CD4-positive, CD25-positive, alpha-beta regulatory T cell (primary cell): ENCODE measurements at places on chromosomes 7 and 10. TPM values are rescaled to one million over a fixed set of nuclear protein-coding genes. Genes with fewer than 3 reads are reported as not detected.

GRCh38 chr7:77481615-77482014 lies 55.5 kb upstream of the PTPN12 start:
- DNase-seq: no peak

- no peak for DNase-seq
Measured at GRCh38 chr7:36658335-36659171, 65.7 kb downstream of the AOAH start.

DNA sequence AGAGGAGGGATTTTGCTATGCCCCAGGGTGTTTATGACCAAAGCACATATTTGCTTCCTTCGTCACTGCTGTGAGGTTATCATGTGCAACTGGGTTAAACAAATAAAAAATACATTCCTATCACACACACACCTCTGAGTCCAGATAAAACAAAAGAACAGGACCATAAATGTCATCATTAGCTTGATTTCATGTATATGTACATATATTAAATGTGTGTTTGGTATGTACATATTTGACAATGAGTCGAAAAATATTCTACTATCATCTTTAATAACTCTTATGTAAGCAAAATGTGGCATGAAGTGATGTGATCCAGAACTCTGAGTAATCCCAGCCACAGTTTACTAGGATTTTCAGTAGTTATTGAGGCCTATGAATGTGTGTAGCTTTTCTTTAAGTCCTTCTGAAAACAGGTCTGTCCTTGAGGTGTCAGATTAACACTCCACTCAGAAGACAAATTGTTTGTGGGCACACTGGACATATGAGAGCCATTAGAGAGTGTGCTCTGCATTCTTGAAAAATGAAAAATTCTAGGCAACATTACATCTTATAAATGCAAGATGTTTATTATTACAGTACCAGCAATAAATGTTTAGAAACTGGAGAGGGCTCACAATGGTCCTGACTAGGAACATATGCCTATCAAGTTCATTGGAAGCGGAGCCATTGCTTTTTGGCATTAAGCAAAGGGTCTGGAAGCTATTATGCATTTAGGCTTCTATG lies 335.1 kb upstream of the SEMA3A start:
- no peak for DNase-seq

DNA sequence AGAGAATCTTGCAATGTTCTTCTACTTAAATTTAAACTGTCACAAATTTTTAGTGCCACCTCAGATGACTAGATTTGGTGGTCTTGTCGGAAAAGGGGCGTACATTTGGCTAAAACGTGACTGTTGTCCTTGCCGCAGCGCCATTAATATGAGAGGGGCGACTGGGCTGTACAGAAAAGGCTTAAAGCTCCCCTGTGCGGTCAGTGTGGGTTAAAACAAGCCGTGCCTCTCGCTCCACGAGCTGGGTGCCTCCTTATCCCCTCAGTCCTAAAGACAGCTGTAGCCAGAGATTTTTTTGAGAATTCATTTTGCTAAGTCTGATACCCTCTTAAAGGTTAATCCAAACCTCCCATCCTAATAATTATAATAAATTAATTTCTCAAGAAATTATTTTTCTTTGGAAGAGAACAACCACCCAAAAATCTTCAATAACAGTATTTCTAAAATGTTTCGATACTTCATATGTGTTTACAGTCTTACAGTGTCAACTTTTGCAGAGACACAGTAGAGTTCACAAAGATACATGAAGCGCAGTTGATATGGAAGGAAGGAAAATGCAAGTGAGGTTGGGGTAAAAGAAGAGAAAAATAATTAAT lies 68.6 kb downstream of the C7orf25 start:
- no peak for DNase-seq

DNA sequence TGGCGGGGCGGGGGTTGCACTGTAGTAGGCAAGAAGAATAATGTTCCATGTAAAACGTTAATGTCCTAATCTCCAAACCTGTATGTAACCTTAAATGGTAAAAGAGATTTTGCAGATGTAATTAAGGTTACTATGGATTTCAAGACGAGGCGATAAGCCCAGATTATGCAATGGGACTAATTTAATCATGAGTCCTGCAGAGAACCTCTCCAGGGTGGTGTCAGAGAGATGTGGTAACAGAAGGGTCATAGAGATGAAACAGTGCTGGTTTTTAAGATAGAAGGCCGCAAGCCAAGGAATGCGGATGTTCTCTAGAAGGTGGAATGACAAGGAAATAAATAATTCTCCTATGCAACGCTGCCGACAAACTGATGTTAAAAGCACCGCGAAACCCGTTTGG lies 57.1 kb downstream of the UBE3C start:
- no peak for DNase-seq

The SPDYE5 gene
- polyA plus RNA-seq: not detected

The ARMC10 gene
- polyA plus RNA-seq: 46.4 TPM

The TWNK gene
- polyA plus RNA-seq: 7.7 TPM

The AGR2 gene
- not detected for polyA plus RNA-seq

The PTPRZ1 gene
- not detected for polyA plus RNA-seq
